ENCODE measurements at places on chromosomes 6 and 20.

GRCh38 chr6:89689732-89690131 is 51.2 kb upstream of the LYRM2 start:
- DNase-seq: no peak

GRCh38 chr20:50032955-50033666 is 50.3 kb downstream of the SNAI1 start:
- DNase-seq: no peak

DNA sequence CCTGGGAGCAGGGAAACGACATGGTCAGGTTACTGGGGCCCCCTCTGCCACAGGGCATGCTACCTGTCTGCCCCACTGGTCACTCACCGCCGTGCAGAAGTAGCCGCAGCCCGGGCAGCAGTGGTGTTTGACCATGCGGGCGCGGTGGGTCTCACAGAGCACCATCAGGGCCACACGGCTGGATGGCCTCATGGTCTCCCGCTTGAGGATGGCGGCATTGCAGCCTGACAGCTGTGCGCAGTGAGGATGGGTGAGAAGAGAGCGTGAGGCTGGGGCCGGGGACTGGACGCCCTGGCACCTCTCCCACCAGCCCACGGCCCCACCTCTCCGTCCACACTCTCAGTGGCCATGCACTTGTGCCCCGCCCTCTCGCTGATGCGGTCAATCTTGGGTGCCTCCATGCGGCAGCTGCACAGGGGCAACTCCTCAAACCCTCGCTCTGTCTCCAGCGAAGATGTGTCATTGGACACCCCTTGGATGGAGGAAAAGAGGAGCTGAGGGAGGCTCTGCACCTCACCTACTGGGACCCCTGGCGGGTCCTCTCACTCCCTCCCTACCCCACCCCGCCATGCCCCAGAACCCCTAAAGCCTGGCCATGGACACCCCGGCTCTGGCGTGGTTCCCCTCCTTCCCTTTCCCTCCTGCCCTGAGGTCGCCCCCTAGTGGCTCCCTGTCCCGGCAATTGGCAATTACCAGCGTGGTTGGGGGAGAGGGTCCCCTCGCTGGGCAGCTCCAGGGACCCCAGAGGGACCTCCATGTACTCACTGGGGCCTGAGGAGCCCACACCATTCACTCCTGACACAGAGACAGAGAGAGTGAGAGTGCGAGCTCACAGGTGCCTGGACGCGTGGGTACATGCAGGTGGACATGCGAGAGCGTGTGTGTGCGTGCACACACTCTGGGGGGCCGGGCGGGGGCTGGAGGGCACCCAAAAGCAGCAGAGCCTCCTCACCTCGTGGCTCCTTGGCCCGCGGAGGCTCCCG is 8.9 kb downstream of the EHMT2 start:
- DNase-seq: no peak

- peak; percentile 49 for DNase-seq
These were observed 62.7 kb downstream of the TSHZ2 start for GRCh38 chr20:53034899-53035298.

DNA sequence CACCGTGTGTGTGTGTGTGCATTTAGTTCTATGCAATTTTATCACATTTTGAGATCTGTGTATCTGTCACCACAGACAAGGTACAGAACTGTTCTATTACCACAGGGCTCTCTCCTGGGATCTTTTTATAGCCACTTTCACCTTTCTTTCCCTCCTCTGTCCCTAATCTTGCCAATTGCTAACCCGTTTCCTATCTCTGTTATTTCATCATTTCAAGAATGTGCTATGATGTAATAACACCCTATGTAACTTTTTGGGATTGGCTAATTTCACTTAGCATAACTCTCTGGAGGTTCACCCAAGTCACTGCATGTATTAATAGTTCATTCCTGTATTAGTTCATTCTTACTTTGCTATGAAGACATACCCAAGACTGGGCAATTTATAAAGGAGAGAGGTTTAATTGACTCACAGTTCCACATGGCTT is 657.7 kb downstream of the QKI start:
- no peak for DNase-seq

GRCh38 chr6:74137911-74138310 is 441.9 kb downstream of the CD109 start:
- DNase-seq: no peak

- DNase-seq: no peak
These were observed 536.3 kb downstream of the CDH26 start for GRCh38 chr20:60494476-60494875.

DNA sequence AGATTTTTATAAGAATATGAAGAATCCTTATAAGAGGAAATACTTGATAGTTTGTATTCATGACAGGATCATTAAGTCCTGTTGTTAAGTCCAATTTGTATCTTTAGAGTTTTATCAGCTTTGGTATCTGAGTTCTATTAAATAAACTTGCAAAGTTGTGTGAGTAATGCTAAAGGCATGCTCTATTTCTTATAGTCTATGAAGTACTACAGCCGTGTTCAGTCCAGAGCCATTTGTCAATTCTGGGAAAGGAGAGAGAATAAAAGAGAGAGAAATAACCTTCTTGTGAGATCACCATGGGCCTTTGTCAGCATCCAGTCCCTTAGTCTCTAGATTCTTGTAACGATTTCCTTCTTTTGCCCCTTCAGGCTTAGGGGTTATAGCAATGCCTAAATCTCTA is 181.2 kb upstream of the POU3F2 start:
- no peak for DNase-seq

DNA sequence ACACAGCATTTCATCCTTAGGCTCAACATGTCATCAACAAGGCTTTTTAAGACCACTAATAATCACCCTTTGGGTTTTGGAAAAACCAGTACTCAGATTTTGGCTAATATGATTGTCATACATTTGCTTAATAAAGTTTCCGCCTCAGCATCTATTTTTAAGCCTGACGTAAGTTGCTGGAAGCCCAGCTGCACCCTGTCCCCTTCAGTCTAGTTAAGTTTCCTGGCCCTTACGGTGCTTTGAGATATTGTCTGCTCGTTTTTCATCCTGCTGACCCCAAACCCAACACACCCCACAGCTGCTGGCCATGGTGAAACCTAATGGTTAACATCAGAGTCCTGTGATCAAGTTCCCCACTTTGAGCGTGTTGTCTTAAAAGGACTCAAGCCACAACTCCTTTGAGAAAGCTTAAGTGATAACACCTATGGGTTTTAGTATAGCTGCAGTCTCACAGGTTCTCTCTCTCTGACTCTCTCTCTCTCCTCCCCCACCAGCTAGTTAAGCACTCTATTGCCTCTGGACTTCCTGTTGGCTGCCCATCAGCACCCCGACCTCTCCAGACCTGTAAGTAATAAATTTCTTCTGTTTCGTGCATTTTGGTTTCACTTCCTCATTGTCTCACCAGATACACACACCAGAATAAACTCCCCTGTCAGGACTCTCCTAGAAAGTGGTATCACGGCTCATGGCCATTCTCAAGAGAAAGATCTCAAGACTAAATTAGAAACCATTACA is 802.0 kb downstream of the C6orf118 start:
- DNase-seq: no peak

GRCh38 chr20:53099856-53100255 is 127.7 kb downstream of the TSHZ2 start:
- DNase-seq: no peak

- DNase-seq: no peak
These were observed 11.5 kb downstream of the RNF217 start for GRCh38 chr6:124973780-124974179.

DNA sequence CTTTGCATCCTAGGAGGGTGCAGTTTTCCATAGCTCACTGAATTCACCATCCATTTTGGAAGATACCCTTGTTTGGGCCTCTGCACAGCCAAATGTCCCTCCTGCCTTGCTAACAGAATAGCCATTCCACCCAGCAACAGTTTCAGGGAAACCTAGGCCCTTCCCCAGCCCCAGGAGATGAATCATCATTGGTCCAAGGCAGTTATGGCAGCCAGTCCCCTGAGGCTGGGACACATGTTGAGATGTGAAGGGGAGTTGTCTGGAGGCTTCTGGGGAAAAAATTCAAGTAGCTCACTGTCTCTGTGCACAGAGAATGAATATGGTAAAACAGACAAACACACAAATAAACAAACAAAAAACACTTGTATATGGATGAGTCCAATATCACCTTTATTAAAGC is 17.4 kb upstream of the SIRPB2 start:
- no peak for DNase-seq
